M059J (cell line): ENCODE measurements at places on chromosomes 6 and 20. TPM values are rescaled to one million over a fixed set of nuclear protein-coding genes. Genes with fewer than 3 reads are reported as not detected.

DNA sequence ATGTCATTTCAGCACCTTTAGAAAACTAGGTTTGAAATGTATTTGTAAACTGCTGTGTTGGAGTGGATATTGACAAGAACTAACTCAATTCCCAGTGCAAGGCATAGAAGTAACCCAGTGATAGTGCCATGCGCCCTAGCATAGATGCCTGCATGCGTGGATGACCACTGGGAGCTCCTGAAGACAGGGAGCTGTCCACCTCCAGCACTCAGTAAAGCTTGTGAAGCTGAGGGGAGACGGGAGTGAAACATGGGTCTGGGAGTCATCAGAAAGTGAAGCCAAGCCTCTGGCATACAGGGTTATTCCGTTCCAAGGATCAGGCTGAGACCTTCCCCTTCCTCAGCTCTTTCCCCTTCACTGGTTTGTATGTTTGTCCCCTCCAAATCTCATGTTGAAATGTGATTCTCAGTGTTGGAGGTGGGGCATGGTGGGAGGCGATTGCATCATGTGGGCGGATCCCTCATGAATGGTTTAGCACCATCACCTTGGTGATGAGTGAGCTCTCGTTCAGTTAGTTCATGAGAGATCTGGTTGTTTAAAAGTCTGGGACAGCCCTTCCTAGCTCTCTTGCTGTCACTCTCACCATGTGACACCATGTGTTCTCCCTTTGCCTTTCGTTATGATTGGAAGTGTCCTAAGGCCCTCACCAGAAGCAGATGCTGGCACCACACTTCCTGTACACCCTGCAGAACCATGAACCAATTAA lies 146.5 kb upstream of the FERMT1 start:
- DNase-seq = peak; percentile 16

GRCh38 chr20:32621071-32621890 lies 36.1 kb upstream of the NOL4L start:
- peak; percentile 76 for DNase-seq

- no peak for DNase-seq
These were observed 86.6 kb upstream of the SAMD5 start for GRCh38 chr6:147421903-147422302.

DNA sequence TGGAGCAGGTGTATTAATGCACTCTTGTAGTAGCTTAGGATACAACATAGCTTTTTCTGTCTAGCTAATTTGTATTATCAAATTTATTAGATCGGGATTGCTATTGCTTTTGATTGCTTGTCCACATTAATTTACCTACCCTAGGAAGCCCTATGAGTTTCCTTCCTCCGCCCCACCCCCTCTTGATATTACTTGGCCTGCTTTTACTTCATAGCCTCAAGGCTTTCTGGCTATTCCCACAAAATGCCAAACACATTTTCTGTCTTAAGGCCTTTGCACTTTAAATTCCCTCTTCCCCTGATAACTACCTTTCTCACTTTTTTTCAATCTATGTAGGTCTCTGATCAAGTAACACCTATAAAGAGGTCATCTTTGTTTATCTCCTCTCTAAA lies 99.1 kb upstream of the PRSS16 start:
- DNase-seq = peak; percentile 75

DNA sequence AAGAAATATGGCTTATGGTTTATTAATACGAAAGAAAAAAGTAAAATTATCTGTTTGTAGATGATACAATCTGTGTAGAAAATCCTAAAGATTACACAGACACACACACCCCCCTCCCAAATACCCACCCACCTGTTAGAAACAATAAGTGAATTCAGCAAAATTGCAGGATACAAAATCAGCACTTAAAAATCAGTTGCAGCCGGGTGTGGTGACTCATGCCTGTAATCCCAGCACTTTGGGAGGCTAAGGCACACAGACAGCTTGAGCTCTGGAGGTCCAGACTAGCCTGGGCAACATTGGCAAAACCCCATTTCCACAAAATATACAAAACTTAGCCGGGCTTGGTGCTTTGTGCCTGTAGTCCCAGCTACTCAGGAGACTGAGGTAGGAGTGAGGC lies 42.3 kb downstream of the NINL start:
- DNase-seq = peak; percentile 75

BANF2 gene
- total RNA-seq = not detected in 2 replicates

SLC4A11 gene
- 0.54 and 1.2 TPM in 2 replicates for total RNA-seq

LGSN gene
- 0.07 TPM in 1 of 2 replicates, not detected in the other for total RNA-seq

CTCFL gene
- total RNA-seq = not detected in 2 replicates
